Activated T-cell treated with anti-CD3 and anti-CD28 coated beads, Interleukin-2, amount 50 U/mL, for 48 hours (primary cell): ENCODE measurements at places on chromosomes 7 and 10.

GRCh38 chr10:114713525-114714090 lies 55.5 kb upstream of the ABLIM1 start:
- DNase-seq: no peak

DNA sequence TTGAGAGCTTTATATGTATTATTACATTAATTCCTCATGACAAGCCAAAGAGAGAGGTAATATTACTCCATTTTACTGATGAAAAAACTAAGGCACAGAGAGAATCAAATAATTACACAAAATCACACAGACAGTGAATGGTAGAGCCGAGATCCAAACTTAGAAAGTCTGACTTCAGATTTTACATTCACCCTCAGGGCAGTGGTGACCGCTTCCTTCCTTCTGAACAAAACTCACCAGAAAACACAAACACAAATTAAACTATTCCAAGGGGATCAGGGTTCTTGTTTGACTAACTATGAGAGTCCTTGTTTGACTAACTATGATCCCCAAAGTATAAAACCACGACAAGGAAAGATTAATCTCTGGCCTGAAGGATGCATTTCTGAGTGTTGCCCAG lies 67.9 kb upstream of the PTN start:
- DNase-seq: no peak

- no peak for DNase-seq
Measured at GRCh38 chr10:58438340-58438871, 53.2 kb downstream of the TFAM start.

- no peak for DNase-seq
Measured at GRCh38 chr7:91373111-91373800, 109.0 kb downstream of the FZD1 start.

GRCh38 chr10:34427911-34428216 lies 387.2 kb downstream of the PARD3 start:
- no peak for DNase-seq

GRCh38 chr10:124508070-124508667 lies 46.5 kb downstream of the LHPP start:
- DNase-seq: no peak

GRCh38 chr7:26185131-26185843 lies 15.3 kb downstream of the HNRNPA2B1 start:
- no peak for DNase-seq

DNA sequence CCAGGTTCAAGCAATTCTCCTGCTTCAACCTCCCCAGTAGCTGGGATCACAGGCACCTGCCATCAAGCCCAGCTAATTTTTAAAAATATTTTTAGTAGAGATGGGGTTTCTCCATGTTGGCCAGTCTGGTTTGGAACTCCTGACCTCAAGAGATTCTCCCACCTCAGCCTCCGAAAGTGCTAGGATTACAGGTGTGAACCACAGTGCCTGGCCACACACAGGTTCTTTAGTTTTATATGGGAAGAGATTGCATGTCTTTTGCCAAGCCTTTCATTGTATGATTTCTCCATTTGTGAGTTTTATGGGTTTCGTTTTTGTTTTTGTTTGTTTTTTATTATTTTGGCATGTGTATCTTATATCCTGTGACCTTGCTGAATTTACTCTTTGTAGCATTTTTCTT lies 40.9 kb downstream of the C1GALT1 start:
- no peak for DNase-seq

GRCh38 chr7:100706672-100707311 lies 871 bp downstream of the POP7 start:
- no peak for DNase-seq

- DNase-seq: peak; percentile 26
Measured at GRCh38 chr7:112556633-112557032, 75.8 kb downstream of the LSMEM1 start.

DNA sequence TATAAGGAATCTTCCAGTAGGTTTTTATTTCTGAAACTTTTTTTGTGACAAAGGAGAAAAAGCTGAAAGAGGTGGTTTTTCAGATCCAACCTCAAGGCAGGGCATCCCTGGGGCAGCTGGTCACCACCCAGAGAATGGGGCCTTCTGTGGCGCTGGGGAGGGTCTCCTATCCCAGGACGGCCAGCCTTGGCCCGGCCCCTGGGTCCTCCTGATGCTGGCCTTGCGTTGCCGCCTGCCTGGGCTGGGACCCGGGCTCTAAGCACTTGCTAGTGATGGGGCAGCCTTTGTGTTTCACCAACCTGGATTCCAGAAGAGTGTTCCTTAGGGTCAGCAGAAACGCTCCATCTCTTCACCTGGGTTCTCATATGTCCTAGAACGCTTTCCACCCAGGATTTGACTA lies 16.3 kb downstream of the SHH start:
- no peak for DNase-seq

- no peak for DNase-seq
Measured at GRCh38 chr7:80622541-80622940, 15.9 kb upstream of the CD36 start.

GRCh38 chr10:33216661-33217427 lies 117.6 kb downstream of the NRP1 start:
- no peak for DNase-seq

DNA sequence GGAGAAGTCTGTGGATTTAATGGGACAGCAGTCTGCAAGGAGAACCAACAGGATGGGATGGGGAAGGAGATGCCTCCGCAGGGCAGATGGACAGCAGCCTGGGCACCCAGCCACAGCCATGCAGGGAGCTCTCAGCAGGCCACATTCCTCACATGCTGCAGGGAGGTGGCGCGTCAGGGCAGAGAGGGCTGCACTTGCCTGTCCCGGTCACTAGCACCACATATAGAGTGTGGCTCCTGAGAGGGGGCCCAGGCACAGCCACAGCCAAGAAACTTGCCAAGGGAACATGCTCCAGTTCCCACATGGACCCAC lies 86.8 kb upstream of the ZMIZ1 start:
- DNase-seq: no peak

DNA sequence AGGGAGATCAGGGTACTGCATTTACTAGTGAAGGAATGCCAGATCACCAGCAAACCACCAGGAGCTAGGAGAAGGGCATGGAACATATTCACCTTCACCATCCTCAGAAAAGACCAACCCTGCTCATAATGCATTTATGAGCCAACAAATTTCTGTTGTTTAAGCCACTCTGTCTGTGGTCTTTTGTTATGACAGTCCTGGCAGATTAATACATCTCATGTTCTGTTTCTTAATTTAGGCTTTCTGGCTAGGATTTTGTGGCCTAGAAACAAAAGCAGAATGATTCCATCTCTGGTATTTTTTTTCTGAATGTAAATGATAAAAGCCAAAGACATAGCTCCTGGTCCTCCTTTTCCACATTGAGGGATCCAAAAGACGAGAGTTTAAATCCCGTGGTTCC lies 797.9 kb downstream of the TYW1 start:
- no peak for DNase-seq

DNA sequence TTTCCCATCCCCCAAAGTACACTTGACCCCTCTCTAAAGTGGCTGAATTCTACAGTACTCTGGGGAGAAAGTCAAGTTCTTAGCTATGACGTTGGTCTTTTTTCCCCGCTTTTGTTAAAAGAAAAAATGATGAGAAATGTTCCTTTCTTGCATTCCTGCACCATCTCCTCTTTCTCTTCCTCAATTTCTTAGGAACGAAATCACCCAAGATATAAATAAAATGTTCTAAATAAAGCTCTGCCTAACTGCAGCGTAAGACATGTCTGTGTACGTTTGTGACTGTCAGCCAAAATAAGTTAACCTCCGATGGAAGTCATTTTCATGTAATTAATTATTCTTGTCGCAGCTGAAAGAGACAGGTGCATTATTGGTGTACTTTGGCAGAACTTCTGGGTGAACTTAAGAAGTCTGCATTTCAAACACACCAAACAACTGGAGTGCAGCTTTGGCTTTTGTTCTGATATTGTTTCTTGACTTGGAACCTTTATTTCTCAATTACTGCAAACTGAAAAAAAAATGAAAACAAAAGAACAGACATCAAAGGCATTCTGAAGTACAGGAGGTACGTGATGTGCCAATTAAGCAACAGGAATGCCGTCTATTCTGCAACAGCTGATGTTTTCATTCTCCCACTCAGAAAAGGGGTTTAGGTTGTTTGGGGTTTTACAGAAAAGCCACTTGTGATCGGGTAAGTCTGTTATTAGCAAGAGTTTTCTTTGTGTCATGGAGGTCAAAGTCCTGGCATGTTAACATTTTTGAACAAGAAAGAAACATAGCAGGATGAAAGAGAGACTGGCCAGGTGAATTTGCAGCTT lies 82.4 kb upstream of the SDK1 start:
- DNase-seq: no peak

- DNase-seq: peak; percentile 42
Measured at GRCh38 chr7:36283711-36284130, 105.9 kb upstream of the ANLN start.

- no peak for DNase-seq
Measured at GRCh38 chr10:85604136-85604725, 762.4 kb downstream of the GRID1 start.

- DNase-seq: no peak
Measured at GRCh38 chr7:151408498-151408838, 1.4 kb downstream of the WDR86 start.

DNA sequence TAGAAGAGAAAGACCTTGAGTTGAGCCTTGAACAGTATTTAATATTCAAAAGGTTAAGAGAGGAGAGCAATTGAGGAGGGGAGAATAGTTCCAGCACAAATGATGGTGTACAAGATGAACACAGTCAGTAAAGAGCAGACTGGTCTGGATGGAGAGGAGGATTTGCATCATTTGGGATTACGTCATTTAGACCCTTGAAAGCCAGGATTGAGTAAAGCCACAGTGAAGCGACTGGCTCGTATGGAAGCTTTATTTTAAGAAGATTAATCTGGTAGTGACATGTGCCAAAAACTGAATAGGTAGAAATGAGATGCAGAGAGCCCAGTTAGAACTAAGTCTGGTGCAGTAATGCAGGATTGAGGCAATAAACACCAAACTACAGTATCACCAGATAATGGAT lies 52.6 kb downstream of the TRUB1 start:
- no peak for DNase-seq

DNA sequence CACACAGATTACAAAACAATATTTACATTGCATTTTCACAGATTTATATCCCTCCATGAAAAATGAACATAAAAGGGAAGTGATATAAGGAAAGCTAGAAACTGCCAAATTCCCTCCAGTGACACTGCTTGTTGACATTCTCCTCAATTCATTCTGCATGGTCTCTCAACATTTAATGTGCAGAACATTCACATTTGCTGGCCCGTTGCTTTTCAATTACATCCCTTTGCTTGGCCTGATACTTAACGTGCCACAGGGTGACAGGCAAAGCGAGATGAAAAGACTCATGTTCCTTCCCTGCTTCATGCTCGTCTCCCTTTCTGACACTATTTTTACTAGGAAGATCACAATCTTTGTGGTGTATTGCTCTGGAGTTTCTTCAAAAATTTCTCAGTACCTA lies 1019.7 kb upstream of the LRRN3 start:
- no peak for DNase-seq

DNA sequence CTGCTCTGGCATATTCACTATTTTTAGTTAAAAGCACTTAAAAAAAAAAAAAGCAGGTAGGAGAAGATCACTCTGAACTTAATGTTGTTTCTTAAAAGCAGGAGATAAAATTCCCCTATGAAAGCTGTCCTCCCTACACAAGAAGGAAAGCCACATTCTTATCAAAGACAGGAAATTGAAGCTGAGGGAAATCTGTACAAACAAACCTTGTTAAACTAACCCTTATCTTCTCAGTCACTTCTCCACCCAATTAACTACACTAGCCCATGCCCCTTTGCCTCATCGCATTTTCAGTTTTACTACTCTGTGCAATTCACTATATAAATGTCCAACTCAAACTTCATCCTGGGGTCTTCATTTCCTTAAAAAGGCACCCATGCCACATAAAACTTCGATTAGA lies 2.7 kb upstream of the CDCA7L start:
- DNase-seq: no peak

- DNase-seq: no peak
Measured at GRCh38 chr10:132332433-132332754, 401 bp downstream of the LRRC27 start.

DNA sequence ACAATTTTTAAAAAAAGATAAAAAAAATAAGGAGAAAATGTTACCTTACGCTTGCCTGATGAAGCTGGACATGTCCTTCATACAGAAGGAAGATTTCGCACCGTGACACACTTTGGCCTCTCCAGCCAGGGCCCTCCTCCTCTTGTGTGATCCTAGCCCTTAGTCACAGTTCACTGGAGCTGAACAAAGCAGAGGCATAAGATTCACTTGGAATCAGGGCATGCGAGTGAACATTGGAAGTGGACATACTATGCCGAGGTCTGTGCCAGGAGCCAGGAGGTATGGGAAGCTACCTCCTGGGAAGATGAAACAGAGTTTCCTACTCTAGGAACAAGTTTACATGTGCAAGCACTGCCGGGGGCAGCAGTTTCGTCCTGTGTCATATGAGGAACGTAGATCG lies 91.5 kb downstream of the XPNPEP1 start:
- DNase-seq: no peak

DNA sequence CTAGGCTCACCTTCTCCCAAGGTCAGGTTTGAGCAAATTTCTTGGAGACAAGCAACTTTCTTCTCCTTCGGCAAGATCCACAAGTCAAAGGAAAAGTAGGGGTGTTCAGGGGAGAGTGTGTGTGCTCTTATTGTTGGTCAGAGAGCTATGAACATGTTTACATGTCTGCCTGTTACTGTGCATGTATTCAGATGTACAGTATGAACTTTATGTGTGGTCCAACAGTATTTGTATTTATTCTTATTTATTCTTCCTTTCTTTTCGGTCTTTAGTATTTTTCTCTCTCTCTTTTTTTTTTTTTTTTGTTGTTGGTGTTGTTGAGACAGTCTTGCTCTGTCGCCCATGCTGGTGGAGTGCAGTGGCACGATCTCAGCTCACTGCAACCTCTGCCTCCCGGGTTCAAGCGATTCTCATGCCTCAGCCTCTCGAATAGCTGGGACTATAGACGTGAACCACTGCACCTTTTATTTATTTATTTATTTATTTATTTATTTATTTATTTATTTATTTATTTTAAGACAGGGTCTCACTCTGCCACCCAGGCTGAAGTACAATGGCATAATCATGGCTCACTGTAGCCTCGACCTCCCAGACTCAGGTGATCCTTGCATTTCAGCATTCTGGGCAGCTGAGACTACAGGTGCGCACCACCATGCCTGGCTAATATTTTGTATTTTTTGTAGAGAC lies 38.2 kb downstream of the PLAU start:
- no peak for DNase-seq

GRCh38 chr7:44580945-44581878 lies 819 bp downstream of the TMED4 start:
- peak; percentile 69 for DNase-seq

- DNase-seq: no peak
Measured at GRCh38 chr10:24215196-24215595, 6.3 kb downstream of the KIAA1217 start.

DNA sequence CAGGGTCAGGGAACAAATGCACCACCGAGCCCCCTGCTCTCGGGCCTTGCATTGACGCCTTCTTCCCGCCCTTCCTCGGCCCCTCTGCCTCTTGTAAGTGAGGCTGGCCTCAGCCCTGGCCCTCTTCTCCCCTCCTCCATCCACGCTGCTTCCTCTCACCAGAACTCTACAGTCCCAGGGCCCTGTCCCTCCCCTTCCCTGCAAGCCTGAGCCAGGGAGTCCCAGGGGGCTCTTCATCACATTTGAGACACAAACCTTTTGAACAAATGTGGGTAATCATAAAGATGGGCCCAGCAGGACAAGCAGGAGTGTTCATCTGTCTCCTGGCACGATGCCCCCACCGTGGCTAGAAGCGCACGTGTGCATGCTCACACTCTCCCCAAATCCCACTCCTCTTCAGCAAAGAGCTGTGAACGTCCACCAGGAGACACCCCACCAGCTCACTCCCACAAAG lies 57.7 kb downstream of the SLIT1 start:
- no peak for DNase-seq

GRCh38 chr10:69715899-69716606 lies 85.7 kb upstream of the COL13A1 start:
- DNase-seq: no peak

- no peak for DNase-seq
Measured at GRCh38 chr10:93579089-93579488, 12.6 kb downstream of the FFAR4 start.
